ENCODE measurements at places on chromosomes 6 and 20.

- DNase-seq = no peak
Measured at GRCh38 chr6:35049900-35050756, 91.0 kb downstream of the TCP11 start.

DNA sequence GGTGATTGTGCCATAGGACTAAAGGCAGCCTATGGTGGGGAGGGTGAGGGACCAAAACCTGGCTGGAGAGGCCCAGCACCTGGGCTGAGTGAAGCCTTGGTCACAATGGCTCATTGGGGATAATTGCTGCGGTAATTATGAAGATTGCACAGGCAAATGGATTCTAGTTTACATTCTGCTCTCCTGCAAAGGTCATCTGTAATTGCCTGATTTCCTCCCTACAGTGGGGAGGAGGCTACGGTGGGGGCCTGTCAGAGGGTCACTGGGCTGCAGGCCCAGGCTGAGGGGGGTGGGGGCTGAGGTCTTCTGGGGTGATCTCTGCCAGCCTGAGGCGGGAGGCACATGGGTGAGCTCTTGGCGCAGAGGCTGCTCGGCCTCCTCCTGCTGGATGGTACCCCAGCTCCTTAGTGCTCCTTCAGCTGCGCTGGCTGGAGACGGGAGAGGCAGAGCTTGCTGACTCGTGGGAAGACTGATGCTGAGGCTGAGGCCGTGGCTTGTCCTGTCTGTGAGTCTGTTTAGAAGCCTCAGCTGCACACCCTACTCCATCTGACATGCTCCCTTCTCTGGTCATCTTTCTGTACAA, 30.3 kb downstream of the PACSIN1 start:
- DNase-seq = no peak

GRCh38 chr6:75791881-75792280, 42.8 kb downstream of the MYO6 start:
- DNase-seq = no peak

GRCh38 chr6:142279350-142280180, 22.2 kb upstream of the ADGRG6 start:
- DNase-seq = no peak

DNA sequence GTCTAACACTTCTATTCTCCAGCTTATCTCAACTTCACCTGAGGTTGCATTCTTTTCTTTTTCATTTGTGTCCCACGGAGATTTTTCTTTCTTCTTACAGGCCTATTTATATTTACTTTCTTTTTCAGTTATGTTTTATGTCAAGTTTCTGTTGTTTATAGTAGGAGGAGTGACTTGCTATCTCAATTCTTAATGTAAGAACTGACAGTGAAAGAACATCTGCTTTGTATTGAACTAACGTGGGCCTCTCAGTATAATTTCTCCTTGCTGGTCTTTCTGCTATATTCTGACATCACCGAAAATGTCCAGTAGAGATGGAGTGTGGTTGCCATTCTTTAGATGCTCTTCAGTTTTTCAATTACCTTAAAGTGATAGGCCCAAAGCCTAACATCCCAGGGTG, 521.7 kb downstream of the EPM2A start:
- DNase-seq = no peak

DNA sequence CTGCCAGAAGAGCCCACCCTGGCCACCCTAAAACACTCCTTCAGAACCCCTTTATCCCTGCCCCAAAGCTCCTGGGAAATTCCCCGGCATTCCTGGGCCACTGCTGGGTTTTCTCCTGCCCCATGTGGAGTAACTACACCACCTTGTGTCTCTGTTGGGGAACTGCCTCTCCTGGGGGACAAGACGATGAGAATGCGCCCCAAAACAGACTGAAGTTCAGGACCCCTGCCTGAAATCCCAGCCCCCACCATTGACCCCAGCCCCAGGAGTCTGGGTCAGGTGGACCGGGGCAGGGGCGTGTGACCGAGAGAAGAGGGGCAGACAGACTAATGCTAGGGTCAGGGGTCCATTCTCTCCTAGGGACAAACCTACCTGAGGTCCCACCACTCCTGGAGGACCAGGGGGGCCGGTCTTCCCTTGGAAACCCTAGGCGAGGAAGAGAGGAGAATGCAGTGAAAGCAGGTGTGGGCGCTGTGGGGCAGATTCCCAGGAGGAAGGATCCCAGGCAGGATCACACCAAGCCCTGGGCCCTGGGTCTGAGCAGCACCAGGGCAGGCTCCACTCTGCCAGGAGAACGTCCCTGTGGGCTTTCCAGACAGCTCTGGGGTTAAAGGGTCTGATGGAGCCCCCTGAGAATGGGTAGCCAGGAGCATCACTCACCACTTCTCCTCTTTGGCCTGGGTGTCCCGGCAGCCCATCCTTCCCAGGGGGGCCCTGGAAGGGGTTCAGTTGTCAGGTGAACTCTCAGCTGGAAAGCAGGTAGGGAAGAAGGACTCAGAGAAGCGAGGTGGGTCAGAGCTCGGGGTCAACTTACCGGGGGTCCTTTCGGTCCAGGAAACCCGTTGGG, 19.4 kb downstream of the COL11A2 start:
- no peak for DNase-seq

DNA sequence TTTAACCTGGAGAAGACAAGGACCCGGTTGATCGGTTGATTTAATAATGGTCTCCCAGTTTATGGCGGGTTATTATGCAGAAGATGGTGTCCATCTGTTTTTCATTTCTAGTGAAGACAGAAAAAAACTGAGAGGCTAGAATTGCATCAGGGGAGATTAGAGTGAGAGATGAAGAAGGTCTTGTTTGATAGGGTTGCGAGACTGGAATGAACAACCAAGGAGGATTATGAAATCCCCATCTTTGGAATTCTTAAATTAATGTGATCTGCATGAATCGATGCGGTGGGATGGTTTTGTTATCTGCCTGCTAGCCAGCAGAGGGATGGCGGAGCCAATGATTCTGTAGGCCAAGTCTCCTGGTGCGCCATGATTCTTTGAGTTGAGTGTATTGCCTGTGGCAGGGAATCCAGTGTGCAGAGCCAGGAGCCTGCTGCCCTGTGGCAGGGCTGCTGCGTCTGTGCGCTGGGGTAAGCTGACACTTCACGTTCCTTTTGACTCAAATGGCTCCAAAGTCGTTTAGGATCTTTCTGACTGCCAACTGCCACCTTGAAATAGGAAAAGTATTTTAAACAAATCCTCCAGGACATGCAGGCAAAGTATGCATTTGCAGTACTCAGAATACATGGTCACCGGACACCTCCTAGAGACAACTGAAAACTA, 200.1 kb downstream of the CLIC5 start:
- DNase-seq = no peak

GRCh38 chr20:36439040-36439730, 102.1 kb upstream of the MYL9 start:
- DNase-seq = peak; percentile 58

DNA sequence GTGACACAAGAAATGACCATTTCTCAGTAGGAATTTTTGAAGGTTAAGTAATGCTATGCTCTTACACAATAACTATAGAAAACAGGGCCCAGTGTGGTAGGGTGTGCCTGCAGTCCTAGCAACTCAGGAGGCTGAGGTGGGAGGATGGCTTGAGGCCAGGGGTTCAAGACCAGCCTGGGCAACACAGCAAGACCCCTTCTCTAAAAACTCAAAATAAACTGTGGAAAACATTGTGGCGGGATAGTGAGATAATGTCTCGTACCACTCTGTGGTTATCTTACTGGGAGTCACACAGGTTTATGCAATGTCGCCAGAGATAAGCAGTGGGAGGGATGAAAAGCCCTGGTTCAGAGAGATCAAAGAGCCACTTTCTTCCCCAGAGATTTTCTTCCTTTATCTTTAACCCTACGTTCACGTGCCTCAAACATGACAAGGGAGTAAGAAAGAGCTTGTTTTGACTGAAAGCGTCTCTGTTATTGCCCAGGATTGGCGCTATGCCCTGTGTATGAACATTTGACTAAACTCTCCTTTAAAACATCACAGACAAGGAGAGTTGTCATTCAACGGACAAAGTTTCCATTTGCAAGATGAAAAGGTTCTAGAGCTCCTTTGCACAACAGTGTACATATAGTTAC, 13.9 kb downstream of the GCM1 start:
- no peak for DNase-seq

DNA sequence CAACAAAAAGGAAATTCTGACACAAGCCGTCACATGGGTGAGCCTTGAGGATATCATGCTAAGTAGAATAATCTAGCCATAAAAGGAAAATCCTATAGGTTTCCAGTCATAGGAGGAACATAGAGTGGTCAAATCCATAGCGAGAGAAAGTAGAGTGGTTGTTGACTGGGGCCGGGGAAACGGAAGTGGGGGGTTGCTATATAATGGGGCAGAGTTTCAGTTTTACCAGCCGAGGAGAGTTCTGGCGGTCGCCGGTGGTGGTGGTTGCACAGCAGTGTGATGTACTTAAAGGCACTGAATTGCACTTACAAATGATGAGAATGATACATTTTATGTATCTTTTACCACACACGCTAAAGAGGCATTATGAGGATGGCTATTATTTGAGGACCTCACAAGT, 4.9 kb downstream of the GPR31 start:
- no peak for DNase-seq

DNA sequence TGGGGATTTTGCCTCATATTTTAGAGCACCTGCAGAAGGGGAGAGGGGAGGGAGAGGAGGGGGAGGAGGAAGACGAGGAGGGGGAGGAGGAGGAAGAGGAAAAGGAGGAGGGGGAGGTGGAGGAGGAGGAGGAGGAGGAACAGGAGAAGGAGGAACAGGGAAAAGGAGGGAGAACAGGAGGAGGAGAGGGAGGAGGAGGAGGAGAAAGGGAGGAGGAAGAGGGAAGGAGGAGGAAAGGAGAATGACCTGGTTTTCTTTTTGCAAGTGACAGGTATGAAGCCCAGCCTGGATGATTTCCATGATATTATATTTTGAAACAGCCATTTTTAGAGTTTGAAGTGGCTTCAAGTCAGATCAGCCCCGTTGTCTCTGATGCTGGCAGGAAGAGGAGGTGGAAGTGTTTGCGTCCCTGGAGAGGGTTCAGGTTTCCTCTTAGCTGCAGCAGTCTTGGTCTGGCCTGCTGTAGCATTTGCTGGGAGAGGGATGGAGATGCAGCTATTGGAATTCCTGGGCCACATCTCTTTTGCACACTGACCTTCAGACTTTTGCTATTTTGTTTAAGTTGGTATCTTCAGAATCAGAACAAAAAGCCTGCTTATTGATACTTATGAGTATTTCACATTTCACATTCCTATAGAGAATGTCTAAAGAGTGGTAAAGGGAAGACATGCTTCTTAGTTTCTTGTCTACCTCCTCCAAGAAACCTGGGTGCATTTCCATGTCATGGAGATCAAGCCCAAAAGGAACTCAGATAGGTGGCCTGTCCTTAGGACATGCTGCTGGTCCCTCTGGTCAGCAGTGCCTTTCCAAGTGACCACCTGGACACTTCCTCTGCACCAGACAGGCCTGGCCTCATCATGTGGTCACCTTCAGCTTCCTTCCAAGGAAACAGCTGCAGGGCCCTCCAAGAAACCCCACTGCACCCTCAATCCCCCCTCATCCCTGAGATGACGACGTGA, 54.3 kb upstream of the IYD start:
- no peak for DNase-seq

- DNase-seq = no peak
Measured at GRCh38 chr20:10321138-10321717, 102.6 kb downstream of the SNAP25 start.

DNA sequence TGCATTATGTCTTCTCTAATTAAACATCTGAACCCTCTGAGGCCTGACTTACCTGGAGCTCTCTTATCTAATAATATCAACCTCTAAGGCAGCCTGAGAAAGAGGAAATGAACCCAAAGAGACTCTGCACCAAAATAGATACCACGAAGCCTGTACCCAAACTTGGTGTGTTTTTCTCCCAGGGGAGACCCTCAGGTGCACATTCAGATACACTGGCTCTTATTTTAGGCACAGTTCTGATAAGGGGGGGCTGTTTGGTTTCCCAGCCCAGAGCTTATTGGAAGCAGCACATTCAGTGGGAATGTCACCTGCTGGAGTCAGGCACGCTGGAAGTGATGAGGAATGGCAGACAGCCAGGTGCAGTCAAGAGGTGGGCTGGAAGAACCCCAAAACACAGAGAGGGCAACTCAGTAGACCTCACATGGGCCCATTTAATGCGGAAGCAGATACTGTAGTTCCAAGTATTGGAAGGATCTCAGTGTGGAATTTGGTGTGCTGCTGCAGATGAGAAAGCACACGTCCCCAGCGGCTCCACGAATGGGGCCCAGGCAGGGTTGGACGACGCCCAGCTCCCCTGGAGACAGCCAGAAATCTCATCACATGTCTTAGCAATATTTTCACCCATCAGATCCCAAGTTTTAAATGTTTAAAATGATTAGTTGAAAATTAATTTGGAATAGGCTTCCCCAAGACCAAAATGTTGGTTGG, 9.7 kb upstream of the CCR6 start:
- no peak for DNase-seq

- DNase-seq = no peak
Measured at GRCh38 chr6:154537511-154538325, 27.2 kb upstream of the CNKSR3 start.

- no peak for DNase-seq
Measured at GRCh38 chr6:106273087-106273486, 52.5 kb downstream of the ATG5 start.

- DNase-seq = no peak
Measured at GRCh38 chr20:4512891-4513550, 208.7 kb upstream of the PRND start.

GRCh38 chr6:63259153-63259552, 47.9 kb downstream of the FKBP1C start:
- DNase-seq = no peak

DNA sequence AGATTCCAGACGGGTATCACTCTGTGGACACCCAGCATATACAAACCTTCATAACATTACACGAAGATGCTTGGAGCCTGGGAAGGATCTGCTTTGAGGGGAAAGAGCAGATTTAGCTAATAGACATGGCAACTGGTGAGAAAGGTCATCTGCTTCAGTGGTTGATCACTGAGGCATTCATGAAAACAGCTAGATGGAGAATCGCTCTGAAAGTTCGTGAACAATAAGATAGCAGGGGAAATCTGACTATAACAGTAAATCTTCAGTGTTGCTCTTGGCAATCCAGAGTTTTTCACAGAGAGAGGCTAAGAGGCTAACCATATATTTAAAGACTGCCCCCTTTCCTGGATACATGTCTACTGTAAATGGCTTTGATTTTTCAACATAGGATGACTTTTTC, 245.3 kb downstream of the FARS2 start:
- no peak for DNase-seq

- no peak for DNase-seq
Measured at GRCh38 chr20:60016406-60016805, 58.2 kb downstream of the CDH26 start.

DNA sequence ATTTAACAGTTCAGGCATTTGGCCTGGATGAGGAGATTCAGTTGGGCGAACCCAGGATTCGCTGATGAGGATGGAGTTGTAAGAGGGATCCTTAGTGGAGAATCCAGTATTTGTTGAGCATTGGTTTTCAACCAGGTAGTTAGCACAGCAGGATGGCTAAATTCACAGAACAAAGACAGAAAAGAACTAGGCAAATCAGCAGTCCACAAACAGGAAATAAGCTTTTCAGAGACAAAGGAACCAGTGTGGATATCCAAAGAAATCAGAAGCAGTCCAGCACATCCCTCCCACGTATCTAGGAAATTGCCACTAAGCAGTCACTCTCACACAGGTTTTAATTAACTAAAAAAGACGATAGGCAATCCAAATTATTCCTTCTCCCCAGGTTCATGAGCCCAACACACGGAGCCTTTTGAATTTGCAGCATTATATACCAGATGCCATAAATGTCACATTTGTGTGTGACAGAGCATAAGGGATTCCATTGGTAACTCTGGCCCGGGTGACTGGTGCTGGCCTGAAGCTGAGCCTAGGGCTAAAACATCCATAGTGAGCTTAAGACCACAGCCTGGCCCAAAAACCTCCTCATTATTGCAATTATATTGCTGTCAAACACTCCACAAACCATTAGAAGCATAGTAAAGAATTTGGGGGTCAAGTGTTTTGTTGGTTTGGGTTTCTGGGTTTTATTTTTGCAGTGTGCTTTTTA, 131.5 kb downstream of the SOBP start:
- DNase-seq = no peak
